ENCODE measurements at places on chromosomes 2 and 18.

DNA sequence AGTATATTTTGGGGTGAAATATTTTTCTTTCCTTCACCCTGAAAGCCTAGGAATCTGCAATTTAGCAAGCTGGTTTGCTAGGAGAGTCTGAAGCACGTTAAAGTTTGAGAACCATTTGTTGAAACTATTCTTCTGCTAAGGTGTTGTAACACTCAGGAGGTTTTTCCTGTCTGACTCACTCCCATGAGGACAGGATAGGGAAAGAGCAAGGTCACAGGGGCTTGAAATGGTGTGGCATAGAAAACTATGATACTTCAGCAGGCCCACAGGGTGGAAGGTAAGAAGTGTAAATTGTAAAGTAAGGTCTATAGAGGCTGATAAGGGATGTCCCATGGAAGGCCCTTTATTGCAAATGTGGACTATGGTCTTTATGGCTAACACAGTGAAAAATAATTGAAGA is 177.7 kb upstream of the ZC3H15 start:
- no peak for DNase-seq

DNA sequence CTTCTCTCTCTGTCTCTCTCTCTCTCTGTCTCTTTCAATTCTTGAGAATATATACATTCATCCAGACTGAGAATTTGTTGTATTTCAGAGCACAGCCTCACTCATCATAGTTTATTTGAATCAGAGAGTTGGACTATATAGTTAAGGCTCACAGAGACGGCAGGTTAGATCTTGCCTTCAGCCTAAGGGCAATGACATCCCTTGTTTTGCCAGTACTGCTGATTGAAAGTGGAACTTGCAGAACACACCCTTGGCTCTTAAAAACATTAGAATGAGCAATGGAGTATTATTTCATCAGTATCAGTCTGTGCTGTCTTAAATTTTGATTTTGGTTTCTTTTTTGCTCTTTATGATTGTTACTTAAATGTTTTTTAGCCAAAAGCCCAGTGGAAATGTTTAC is 62.0 kb upstream of the DSG1 start:
- DNase-seq, result no peak

GRCh38 chr2:7508296-7508943 is 591.2 kb downstream of the RNF144A start:
- DNase-seq, result no peak

GRCh38 chr18:77530732-77531131 is 281.1 kb downstream of the GALR1 start:
- DNase-seq, result no peak

GRCh38 chr2:60891180-60891579 is 9.8 kb downstream of the REL start:
- DNase-seq, result no peak

GRCh38 chr2:110780461-110780860 is 48.1 kb downstream of the ACOXL start:
- DNase-seq, result no peak

DNA sequence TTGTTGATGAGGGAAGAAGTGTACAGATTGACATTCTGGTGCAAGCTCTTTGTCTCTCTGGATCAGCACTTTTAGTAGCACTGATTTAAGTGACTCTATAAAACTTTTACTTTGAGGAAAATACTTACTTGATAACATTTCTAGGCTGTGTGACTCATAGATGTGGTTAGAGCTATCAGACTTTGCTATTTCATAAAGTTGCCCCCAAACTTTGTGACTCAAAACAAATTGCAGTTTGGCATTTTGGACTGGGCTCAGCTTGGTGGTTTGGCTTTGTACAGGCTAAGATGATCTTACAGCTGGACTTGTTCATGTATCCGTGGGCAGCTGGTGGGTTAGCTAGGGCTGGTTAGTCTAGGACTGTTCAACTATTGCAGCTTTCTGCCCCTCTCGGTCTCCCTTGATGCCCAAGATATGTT is 42.1 kb upstream of the GLS start:
- DNase-seq, result no peak

GRCh38 chr2:45258311-45258710 is 249.1 kb upstream of the SIX2 start:
- DNase-seq, result no peak

DNA sequence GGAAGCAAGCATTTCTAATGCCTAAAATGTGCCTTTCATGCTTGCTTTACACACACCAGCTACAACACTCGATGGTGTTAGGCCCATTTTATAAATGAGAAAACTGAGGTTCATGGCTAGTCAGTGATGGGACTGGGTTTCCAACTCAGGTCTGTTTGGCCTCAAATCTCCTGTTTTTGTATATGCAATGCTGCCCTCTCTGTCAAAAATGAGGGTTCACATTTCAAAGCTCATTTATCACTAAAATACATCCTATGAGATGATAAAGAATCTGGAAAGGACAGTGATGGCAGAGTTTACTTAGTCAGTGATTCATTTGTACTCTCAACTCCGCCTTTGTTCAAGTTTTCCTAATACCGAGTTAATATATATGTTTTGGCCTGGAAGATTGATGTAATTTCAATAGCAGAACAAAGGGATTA is 92.3 kb downstream of the KCTD1 start:
- DNase-seq, result no peak

- DNase-seq, result no peak
Observed at GRCh38 chr2:240644171-240644651, 18.9 kb downstream of the GPR35 start.

GRCh38 chr2:184425083-184425482 is 173.2 kb upstream of the ZNF804A start:
- no peak for DNase-seq

- DNase-seq, result no peak
Observed at GRCh38 chr2:169476459-169476858, 2.8 kb upstream of the BBS5 start.

- DNase-seq, result no peak
Observed at GRCh38 chr2:2263196-2263829, 67.8 kb downstream of the MYT1L start.

DNA sequence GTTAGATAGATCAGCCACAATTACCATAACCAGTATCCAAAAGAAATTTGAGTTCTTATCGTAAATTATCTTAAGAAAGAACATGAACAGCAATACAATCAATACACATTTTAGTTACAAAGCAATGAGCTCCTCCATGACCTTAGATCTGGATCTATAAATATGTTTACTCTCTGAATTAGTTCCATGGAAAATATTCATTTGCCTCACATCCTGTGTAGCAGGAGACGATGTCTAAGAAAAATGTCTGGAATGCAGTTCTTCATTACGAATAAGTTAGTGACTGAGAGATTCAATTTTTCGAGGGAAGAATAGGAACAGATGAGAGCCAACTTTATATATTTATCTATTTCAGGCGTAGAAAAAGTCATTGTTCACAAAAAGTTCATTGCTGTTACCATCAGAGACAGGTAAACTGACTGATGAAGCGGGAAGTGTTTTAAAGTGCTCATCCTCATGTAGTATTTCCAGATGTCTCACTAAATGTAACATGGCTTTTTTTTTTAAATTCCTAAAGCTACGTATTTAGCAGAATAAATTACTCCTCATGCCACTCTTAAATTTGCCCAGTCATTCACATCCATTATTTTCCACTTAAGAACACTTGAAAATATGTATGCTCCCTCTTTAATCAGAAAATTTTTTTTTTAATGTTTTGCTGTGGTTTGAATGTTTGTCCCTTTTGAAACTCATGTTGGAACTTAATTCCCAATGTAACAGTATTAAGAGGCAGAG is 106.5 kb upstream of the SCN1A start:
- no peak for DNase-seq

DNA sequence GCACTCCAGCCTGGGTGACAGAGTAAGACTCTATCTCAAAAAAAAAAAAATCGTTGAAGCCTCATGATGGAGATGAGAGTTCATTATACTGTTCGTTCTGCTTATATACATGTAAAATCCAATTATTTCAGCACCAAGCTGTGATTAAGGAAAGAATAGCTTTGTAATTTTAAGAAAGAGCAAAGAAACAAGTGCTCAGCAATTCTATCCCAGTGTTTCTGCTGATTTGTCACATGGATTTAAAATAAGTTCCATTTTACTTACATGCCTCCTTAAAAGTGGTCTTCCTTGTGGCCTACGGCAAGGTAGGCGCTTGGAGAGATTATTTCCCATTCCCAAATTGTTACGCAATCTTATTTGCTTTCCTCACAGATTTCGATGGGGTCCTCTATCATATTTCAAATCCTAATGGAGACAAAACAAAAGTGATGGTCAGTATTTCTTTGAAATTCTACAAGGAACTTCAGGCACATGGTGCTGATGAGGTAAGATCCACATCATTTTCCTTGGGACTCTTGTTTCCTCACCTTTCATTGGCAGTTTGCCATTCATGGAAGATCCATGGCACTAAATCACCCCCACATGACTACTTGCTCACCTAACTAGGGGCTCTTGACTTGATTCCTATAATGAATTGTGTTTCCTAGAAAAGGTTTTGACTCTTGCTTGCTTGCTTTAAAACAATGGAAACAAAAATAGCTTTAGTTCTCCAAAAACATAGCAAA is 11.5 kb downstream of the ARPC2 start:
- no peak for DNase-seq

DNA sequence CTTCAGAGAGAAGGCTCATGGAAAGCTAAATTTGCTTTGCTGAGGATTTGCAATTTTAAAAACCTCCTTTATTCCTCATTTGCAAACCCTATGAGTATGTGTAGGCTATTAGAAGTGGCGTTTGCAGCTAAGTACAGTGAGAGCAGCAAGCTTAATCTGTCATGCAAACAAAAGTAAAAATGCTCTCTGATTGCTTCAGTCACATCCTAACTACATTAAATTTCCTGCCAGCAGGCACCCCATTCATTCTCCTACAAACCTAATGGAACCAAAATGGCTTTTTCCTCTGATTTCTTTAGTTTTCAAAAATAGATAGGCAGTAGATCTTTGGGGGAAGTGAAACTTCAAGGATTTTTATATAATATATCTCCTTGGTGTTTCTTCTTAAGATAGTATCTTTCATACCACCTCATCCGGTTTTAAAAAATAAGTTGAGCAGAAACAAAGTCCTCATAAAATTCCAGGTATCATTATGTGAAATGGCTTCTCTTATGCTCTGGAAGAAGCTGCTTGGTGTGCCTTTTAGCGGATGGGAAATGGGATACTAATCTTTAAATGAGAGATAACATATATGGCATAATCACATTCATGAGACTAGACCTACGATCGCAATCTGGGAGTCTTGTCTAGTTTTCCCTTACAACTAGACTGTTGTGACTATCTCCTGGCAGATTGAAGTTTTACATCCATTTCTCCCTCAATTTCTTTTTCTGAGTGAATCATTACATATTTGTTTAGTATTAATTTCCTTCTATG is 49.1 kb downstream of the CLIP4 start:
- no peak for DNase-seq

GRCh38 chr2:145725876-145726275 is 1206.0 kb upstream of the ZEB2 start:
- no peak for DNase-seq

- DNase-seq, result no peak
Observed at GRCh38 chr2:234967201-234967869, 15.5 kb downstream of the SH3BP4 start.

GRCh38 chr2:4077017-4077416 is 373.6 kb downstream of the DCDC2C start:
- DNase-seq, result no peak

- no peak for DNase-seq
Observed at GRCh38 chr18:52288403-52289004, 51.5 kb upstream of the DCC start.

- no peak for DNase-seq
Observed at GRCh38 chr2:172947461-172948153, 128.0 kb upstream of the MAP3K20 start.

DNA sequence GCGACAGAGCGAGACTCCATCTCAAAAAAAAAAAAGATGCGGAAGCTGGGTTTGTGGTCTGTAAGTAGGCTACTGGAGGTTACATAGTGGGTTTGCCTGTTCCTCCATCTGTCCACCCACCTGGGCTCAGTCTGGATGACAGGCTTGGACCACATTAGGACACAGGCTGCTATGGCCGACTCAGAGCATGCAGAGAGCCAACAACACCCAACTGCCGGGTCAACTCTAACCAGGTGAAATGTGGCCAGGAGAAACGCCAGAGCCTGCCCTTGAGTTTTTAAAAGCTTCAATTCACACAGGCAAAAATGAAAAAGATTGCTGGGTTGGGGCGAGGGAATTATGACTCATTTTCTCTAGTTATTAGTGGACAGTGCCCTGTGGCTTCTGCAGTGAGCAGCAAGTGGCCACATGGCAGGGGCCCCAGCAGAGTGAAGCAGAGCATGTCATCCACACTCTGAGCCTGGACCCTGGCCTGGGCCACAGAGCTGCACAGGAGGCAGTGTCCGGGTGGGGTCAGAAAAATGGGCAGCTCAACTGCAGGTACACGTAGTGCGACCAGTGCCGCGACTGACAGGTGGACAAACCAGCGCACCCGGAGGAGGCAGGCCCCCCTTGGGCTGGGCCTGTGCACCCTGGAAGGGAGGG is 67.4 kb downstream of the BIN1 start:
- no peak for DNase-seq

GRCh38 chr2:207164006-207164831 is 1.5 kb downstream of the KLF7 start:
- DNase-seq, result no peak

DNA sequence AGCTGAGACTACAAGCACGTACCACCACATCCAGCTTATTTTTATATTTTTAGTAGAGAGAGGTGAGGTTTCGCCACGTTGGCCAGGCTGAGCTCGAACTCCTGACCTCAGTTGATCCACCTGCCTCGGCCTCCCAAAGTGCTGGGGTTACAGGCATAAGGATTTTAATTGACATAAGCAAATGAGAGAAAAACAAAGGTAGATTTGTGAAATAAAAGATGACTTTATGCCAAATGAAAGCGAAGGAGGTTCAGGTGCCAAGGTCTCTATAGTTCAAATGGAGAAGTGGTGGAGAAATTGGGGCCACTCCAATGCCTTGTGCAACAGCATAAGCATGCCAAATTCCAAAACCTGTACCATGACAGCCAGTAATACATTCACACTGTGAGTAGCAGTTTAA is 180.6 kb downstream of the MREG start:
- DNase-seq, result no peak

DNA sequence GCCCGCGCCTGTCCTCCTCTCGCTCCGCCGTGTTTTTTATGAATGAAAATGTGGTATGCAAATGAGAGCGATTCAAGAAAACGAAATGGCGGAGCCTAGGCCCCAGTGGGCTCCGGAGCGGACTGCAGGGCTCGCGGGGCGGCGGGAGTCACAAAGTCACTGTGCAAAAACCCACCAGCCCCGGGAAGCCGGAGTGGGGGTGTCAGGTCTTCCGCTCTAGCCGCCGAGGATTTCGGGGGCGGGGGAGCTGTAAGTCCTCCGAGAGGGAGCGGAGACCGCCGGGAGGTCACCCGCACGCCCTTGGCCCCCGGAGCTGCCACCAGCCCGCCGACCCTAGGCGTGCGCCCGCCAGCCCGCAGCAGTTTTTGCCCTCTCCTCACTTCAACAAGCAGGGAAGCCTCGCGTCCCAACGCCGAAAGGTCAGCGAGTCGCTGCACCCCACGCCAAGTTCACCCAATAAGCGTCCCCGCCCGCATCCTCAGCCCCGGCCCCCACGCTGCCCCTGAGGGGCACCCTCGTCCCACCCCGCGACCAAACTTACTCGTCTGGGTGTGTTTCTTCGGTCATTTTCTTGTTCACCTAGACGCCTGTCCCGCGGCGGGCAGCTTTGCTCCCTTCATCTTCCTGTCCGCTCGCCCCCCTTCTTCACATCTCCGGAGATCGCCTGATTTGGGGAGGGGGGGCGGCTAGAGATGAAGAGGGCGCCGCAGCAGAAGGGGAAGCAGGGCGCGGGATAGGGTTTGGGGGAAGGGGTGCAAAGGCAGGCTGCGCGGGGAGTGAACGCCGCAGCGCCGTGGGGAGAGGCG is 775 bp downstream of the SPRED2 start:
- DNase-seq, result peak; percentile 24

- no peak for DNase-seq
Observed at GRCh38 chr2:101828673-101829334, 131.3 kb downstream of the MAP4K4 start.

- DNase-seq, result no peak
Observed at GRCh38 chr18:4453874-4454536, 1.1 kb downstream of the DLGAP1 start.
